ENCODE measurements at places on chromosomes 7 and 10.

GRCh38 chr7:7897509-7897908 lies 71.1 kb upstream of the GLCCI1 start:
- no peak for DNase-seq

- DNase-seq = peak; percentile 26
Observed at GRCh38 chr7:133434246-133434865, 181.5 kb downstream of the EXOC4 start.

- no peak for DNase-seq
Observed at GRCh38 chr10:94402843-94403379, 570 bp downstream of the TBC1D12 start.

- no peak for DNase-seq
Observed at GRCh38 chr10:103692952-103693811, 162.2 kb downstream of the SH3PXD2A start.

DNA sequence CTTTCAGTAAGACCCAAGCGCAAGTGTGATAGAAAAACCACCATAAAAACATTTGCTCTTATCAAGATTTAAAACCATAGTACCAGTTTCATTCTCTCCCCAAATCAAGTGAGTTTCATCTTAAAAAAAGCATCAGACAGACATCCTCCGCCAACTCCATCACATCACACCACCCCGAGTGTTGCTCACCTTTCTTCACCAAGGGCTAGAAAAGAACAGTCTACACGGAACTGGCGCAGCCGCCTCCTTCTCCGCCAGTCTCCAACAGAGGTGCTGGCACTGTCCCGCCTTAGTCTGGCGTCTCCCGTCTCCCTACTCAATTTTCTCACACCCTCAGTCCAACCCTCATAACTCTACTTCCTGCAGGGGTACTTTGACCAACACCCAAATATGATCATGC lies 46.9 kb upstream of the WIPI2 start:
- DNase-seq = no peak

DNA sequence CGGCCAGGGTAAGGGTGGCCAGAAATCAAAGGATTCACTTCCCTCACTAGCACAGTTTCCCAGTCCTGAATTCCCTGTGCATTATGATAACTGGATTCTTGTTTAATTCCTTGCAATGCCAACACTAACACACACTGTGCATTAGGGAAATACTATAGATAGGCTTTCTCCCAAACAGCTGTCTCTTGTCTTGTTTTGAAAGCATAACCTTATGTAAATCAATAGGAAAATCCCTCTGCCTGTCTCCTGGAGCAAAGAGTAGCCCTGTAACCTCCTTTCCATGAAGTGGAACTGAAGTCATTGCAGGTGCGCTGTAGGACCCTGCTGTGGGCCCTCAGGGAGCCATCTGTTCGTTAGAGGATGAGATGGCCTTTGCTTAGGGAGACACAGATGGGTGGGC lies 82.8 kb upstream of the FAM171A1 start:
- DNase-seq = no peak

- DNase-seq = no peak
Observed at GRCh38 chr10:91805110-91805838, 7.0 kb downstream of the TNKS2 start.

- peak; percentile 79 for DNase-seq
Observed at GRCh38 chr10:101569622-101570427, 18.2 kb downstream of the POLL start.

DNA sequence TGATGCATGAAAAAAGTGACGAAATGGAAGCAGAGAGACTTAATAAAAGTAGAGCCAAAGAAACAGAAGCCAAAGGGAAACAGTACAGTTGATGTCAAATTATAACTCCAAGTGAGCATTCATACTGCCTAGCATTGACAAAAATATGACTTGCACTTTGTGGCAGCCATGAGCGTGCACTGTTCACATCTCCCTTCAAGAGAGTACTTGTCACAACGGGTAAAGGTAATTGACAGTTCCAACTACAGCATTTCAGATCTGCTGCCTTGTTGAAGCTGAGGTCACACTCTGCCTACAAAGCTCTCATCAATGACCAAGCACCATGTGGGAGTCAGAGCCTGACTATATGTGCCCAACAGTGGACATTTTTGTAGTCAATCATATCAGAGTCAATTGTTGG lies 54.3 kb downstream of the IQUB start:
- no peak for DNase-seq

- DNase-seq = no peak
Observed at GRCh38 chr7:87589631-87590030, 11.1 kb downstream of the ABCB1 start.

- DNase-seq = no peak
Observed at GRCh38 chr7:16421333-16422102, at the start of gene CRPPA. Gene CRPPA, minus strand, starts transcription at chr7:16421538. Its CDS starts 216 bp downstream, at chr7:16421322.

DNA sequence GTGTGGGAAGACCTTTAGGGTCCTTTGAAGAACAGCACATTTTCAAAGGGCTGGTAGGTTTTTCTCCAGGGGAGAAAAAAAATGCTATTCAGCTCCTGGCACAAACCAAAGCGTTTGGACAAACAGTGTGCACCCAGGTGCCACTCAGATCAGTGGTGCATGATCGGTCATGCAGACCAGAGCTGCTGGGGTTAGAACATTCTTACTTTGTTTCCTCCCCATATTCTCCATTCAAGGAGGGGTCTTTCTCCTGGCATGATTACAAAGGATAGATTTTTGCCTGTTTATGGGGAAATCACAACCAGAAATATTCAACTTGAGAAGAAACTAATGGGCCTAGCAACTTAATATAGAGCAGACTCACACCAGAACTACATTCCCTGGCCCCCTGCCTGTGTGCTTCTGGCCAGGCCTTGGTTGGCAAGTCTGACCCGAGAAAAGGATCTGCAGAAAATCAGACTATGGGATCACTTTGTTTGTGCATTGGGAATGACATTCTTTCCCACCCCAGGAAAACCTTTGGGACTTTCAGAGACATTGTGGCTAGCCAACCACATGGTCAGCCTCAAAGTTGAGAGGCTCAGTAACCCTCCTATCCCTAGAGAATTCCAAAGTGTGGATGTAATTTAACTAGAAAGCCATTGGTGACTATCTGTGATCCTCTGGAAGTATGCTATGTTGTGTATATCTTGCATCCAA lies 82.3 kb upstream of the FGL2 start:
- no peak for DNase-seq

DNA sequence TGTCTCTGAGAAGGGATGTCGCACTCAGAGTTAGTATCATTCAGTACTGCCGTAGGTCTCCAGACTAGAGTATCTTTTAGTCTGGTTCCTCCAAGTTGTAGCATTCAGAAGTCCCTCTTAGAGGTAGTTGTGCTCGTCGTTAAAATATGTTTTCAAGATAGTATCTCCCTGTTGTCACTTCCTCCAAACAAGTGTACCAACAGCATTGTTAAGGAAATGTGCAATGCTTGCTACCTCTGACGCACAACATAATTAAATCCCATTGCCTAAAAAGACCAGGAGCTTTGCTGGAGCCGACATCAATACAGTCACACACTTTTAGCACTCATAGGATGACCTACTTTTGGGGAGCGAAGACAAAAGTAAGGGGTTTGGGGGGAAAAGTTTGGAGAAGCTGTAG lies 80.0 kb upstream of the STK17A start:
- no peak for DNase-seq

- no peak for DNase-seq
Observed at GRCh38 chr10:82572744-82573143, 697.8 kb downstream of the NRG3 start.

DNA sequence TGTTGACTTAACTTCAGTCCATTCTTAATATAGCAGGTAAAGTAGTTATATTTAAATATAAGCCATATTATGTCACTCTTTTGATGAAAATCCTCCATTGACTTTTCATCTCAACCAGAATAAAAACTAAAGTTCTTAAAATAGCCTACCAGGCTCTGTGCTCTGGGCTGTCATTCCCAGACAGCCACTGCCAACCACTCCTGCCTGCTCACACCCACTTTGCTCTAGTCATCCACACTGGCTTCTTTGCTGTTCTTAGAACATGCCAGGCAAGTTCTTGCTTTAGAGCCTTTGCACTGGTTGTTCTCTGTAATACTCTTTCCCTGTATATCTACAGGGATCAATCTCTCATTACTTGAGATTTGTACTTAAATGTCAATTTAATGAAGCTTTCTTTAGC lies 80.6 kb downstream of the ZEB1 start:
- DNase-seq = no peak

- DNase-seq = no peak
Observed at GRCh38 chr10:49458869-49459268, 63.0 kb upstream of the DRGX start.

GRCh38 chr7:141708351-141708750 lies at the start of gene WEE2:
Gene WEE2, plus strand, starts transcription at chr7:141708353. Its CDS starts 406 bp downstream, at chr7:141708759.
- DNase-seq = no peak

DNA sequence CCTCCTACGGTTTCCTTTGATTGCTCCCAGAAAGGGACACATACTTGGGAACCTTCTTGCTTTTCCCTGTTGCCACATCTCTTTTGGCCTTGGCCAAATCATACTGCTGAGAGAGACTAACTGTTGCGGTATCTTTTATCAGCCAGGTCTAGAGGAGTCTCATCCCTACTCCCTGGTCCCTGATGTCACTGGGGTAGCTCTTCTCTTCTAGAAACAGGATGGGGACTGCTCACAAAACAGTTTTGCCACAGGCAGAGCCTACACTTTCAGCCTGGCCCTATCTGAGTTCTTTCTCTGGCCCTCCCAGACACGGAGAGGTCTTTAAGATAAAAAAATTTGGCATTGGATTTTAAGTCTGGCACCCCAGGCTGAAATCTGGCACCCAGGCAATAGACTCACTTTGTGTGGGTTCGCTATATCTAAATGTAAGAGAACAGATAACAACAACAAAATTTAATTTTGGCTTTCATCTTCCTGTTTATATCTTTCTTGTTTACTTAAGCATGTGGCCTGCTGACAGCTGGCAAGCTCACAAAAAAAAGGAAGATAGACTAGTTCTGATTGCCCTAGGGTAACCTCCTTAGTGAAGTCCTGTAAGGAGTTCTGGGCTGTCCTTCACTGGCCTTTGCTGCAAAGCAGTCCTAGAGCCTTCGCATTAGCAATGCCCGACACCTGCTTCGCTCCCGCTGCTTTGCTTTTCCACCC lies 228.3 kb upstream of the NPVF start:
- no peak for DNase-seq

DNA sequence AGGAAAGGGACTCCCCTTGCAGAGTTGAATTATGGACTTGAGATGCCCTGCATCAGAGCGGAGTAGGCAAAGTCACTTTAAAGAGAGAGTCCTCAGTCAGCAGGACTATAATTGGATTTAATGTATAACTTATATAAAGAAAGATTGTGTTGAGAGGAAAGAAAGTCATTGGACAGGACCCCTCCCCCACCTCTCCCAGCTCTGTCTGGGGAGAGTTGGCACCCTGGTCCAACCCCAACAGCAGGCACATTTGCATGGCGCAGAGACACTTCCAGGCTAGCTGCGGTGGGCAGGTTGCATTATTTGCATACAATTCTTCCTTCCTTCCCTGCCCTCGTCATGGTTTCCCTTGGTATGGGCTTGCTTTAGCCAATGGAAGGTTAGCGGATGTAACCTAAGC lies 46.1 kb upstream of the NPTX2 start:
- no peak for DNase-seq

- DNase-seq = no peak
Observed at GRCh38 chr10:36736311-36736710, 389.1 kb upstream of the ANKRD30A start.

GRCh38 chr10:1548596-1548995 lies 188.7 kb downstream of the ADARB2 start:
- DNase-seq = peak; percentile 29

GRCh38 chr10:8424555-8425211 lies 370.2 kb downstream of the GATA3 start:
- peak; percentile 58 for DNase-seq

DNA sequence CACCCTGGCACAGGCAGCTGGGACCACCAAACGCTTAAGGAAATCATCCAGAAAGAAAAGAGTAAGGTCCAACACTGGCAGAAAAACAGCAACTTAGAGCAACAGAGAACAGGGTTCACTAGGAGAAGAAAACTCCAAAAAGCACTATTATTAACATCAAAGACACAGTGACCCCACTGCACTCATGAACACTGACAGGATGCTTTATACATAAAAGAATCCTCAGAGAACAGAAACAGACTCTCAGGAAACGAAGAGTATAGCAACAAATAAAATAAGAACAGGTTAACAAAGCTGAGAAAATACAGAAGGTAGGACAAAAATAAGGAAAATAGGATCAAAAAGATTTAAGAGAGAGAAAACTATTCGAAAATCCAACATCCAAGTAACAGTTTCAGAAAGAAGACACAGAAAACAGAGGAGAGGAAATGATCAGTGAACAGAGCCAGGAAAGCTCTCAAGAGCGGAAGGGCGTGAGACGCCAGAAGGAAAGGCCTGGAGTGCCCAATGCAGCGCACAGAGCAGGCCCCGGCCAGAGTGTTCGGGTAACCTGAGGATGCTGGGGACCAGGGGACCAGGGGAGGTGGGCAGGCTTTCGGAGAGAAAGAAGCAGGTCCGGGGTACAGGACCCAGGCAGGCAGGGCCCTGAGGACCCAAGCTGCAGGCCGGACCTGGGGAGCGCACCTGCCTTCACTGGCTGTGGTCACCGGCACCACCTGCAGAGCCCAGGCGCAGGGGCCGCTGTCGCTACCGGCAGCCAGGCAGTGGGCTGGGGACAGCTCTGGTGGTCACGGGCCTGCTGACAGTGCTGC lies 258.2 kb downstream of the MAD1L1 start:
- DNase-seq = no peak

Data from DND-41 (cell line).